ENCODE measurements at places on chromosomes 6 and 20.

DNA sequence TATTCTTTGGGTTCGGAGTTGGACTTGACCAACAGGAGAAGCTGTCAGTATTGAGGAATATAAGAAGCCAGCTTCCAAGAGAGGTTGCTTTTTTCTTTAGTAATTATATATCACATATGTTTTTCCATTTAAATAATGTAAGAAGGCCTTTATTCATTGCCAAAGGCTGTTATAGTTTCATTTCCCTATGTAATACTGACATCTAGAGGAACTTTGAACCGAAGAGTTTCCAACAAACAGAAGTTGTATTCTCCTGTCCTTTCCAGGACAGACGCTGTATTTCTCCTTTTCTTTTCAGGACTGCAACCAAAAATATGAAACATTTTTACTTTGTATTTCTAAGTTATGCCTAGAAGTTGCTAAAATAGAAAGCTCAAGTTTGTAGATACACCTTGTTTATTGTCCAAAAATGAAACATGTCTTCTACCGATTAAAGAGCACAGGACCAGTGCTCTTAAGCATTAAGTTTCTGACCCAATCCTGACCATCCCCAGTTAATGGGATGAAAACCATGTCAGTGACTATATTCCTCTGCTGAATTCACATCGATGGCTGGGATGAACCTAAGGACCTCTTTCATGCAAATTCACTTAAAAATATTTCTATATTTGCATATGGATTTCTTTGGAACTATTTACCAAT, 55.1 kb downstream of the MYLK4 start:
- no peak for DNase-seq

- no peak for DNase-seq
Measured at GRCh38 chr20:16167423-16168130, 405.7 kb downstream of the KIF16B start.

GRCh38 chr6:30886897-30887255, 2.6 kb downstream of the DDR1 start:
- DNase-seq: no peak

- DNase-seq: no peak
Measured at GRCh38 chr6:86789779-86790411, 147.4 kb upstream of the HTR1E start.

- DNase-seq: no peak
Measured at GRCh38 chr6:2433711-2434110, 188.3 kb upstream of the GMDS start.

DNA sequence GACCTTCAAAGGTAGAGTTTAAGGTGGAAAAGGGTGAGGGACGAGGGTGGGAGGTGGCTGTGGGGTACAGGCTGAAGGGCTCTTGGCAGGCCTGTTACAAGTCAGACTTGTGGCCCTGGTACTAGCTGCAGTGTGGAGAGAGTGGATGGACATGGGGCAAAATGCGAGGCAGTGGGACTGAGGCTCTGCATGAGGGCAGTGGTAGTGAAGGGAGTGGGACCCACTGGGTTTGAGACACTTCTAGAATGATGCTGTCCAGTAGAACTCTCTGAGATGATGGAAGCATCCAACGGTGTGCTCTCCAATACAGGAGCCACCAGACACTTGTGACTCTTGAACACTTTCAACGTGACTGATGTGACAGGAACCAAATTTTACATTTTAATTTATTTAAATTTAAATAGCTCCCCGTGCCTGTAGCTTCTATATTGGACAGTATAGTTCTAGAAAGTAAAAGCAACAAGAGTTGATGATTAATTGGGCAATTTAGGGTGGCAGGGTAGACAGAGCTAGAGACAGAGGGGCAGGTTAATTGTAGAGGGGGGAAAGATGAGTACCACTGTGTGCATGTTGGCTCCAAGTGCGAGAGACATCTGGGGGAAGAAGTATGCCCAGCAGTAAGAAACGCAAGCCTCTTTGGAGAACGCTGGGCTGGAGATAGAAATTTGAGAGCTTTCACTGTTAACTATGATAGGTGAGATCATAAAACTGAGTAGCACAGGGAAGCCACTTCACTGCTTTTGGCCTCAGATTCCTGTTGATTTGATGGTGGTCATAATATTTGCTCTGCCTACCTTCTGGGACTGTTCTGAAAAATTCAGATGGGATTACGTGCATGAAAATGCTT, 77.5 kb downstream of the TXNDC5 start:
- DNase-seq: no peak

- no peak for DNase-seq
Measured at GRCh38 chr6:69098910-69099309, 463.8 kb downstream of the ADGRB3 start.

- peak; percentile 2 for DNase-seq
Measured at GRCh38 chr6:141077355-141078333, 1055.1 kb upstream of the GJE1 start.

DNA sequence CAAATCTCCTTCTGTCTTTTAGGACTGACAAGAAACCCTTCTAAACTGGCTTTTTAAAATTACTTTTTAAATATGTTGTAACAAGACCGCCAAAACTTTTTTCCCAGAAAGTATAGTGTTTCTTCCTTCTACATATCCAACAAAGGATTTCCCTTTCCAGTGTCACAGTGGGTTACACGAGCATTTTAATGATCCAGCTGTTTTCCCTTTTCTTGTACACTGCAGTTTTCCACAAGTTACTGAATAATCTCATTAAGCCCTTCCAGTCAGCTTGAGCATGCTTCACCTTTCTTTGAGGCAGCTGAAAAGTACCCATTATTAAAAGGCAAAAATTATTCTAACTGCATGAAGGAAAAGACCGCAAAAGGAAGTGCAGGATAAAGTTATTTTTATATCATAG, 48.6 kb downstream of the CD24 start:
- DNase-seq: no peak

- DNase-seq: no peak
Measured at GRCh38 chr20:53664121-53664520, 70.5 kb upstream of the ZNF217 start.
